ENCODE measurements at places on chromosomes 12 and 14. TPM values are rescaled to one million over a fixed set of nuclear protein-coding genes. Genes with fewer than 3 reads are reported as not detected.

Gene RILPL1
- 33.3 TPM for total RNA-seq

DNA sequence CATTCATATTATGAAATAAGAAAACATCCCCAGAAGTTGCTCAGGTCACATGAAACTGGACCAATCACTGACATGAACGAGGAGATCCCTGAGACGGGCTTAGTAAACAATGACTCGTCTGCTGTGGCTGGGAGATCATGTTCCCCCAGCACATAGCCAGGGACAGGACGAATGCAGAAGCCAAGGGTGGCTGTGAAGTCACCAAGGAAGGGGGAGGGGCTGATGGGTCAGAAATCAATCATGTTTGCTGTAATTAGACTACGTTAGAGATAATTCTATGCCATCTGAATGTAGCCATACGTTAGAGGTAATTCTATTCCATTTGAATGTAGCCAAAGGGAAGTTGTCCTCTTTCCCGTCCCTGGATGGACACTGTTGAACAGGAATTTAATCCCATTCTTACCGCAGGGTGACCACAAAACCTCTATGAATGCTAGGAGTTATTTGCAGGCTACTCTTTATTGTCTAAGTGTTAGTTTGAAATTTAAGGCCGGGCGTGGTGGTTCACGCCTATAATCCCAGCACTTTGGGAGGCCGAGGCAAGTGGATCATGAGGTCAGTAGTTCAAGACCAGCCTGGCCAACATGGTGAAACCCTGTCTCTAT, 332.9 kb downstream of the TMEM132D start:
- H3K4me3 ChIP-seq: no peak overlapping the region
- H3K27me3 ChIP-seq: no peaks in the 10 kb centered on the region
- no peak for DNase-seq
- H3K27ac ChIP-seq: no peak overlapping the region

GRCh38 chr12:104213952-104214351, 1.6 kb upstream of the TXNRD1 start:
- no peaks in the 10 kb centered on the region for H3K36me3 ChIP-seq
- no peaks in the 10 kb centered on the region for H3K27me3 ChIP-seq
- H3K4me1 ChIP-seq: no peaks in the 10 kb centered on the region
- H3K27ac ChIP-seq: no peak overlapping the region
- H3K4me3 ChIP-seq: no peak overlapping the region
- no peak for DNase-seq

DNA sequence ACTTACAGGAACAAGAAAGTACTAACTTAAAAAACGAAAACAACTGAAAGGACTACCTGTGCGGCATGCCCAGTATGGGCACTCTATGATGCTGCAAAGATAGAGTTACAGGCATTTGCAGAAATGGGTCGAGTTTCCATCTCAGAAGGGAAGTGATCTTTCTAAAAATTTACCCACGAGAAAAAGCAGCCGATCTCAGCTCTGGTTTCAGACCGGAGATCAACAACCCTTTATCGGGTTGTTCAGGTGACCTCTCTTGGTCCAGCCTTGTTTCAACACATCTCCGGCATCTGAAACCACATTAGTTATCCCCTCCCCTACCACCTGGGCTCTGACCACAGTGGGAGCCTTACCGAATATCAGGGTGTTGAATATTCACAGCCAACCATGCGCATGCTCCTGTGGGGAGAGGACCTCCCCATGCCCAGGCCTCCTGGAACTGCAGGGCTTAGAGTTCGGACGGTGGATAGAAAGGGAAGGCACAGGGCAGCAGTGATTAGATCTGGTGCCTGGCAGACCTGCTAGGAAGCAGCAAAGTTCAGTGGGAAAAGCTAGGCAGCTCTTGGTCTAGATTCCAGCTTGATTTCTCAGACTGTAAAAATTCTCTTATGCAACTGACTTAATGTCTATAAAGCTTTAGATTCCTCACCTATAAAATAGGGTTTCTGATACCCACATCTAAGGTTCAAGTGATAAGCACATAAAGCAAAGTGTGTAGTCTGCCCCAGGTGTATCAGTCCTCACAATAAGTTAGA, 906.0 kb downstream of the VRK1 start:
- H3K36me3 ChIP-seq: no peaks in the 10 kb centered on the region
- H3K27me3 ChIP-seq: no peaks in the 10 kb centered on the region
- no peak overlapping the region for H3K4me3 ChIP-seq

DNA sequence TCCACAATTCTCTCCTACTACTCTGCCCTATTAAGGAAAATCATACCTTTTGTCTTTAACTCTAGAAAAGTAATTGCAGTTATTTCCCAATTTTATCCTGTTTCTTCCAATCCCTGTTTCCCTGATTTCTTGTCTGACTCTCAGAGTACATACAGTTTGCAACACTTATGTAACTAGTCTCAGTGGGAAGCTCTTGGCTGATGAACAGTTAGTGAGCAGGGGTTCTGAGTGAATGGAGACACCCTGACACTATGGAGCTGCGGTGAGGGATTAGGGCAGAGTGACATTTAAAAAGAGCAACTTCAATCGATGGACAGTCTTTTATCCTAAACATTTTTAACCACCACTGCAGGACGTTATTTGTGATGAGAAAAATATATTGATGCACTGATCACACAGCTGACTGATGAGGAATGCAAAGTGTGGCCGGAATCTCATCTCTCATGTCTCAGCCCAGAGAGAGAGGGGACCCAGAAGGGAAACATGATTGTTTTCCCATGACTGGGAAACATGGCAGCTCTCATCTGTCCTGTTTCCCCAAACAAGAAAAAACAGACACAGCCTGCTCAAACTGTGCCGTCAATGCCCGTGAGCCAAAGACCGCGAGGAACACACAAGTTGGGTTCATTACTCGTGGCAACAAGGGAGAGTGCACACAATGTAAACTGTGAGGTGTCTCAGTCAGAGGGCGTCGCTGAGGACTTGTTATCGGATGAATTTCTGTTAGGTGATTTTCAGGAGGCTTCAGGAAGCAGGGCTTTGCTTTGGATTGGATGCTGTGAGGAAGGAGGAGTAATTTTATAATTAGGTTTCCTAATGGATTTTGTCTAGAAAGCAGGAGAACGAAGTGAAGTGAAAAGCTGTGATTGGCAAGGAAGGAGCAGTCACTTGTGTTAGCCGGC, 5.2 kb upstream of the SLC6A13 start:
- no peak overlapping the region for H3K4me3 ChIP-seq
- no peaks in the 10 kb centered on the region for H3K27me3 ChIP-seq
- H3K4me1 ChIP-seq: no peaks in the 10 kb centered on the region
- H3K36me3 ChIP-seq: no peaks in the 10 kb centered on the region
- DNase-seq: no peak
- H3K27ac ChIP-seq: no peak overlapping the region

GRCh38 chr14:50829489-50830043, 1.4 kb downstream of the NIN start:
- H3K27ac ChIP-seq: no peak overlapping the region
- no peak for DNase-seq
- H3K36me3 ChIP-seq: peaks cover 1% of the 10 kb centered on the region
- H3K4me3 ChIP-seq: no peak overlapping the region
- H3K27me3 ChIP-seq: no peaks in the 10 kb centered on the region

Data from aorta (tissue), 5 donors.